Karpas-422 (cell line): ENCODE measurements at places on chromosomes 3 and 15. TPM values are rescaled to one million over a fixed set of nuclear protein-coding genes. Genes with fewer than 3 reads are reported as not detected.

- H3K4me3 ChIP-seq = no peak overlapping the region
- H3K36me3 ChIP-seq = no peaks in the 10 kb centered on the region
- no peak for DNase-seq
Measured at GRCh38 chr3:52333869-52334557, 17.9 kb downstream of the DNAH1 start.

- DNase-seq = no peak
- H3K4me3 ChIP-seq = no peak overlapping the region
- no peaks in the 10 kb centered on the region for H3K36me3 ChIP-seq
- H3K27ac ChIP-seq = no peak overlapping the region
- H3K27me3 ChIP-seq = no peaks in the 10 kb centered on the region
Measured at GRCh38 chr15:66784174-66784573, 82.1 kb downstream of the SMAD6 start.

- DNase-seq = peak; percentile 48
- H3K27me3 ChIP-seq = no peaks in the 10 kb centered on the region
- no peaks in the 10 kb centered on the region for H3K4me1 ChIP-seq
- H3K4me3 ChIP-seq = no peak overlapping the region
Measured at GRCh38 chr3:8441969-8442559, 59.6 kb upstream of the LMCD1 start.

DNA sequence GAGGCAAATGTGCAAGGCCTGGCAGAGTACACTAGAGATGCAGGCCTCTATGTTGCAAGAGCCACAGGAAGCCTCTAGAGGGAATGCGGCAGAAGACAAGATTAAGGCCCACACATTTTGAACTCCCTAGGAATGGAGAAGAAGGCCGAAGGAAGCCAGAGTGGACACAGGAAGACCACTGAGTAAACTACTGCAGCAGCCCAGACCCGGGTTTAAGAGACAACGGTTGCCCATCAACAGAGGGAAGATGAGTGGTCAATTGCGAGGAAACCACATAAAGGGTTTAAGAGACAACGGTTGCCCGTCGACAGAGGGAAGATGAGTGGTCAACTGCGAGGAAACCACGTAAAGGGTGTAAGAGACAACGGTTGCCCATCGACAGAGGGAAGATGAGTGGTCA, 14.6 kb downstream of the CHSY1 start:
- no peaks in the 10 kb centered on the region for H3K27me3 ChIP-seq
- no peak overlapping the region for H3K4me3 ChIP-seq
- H3K27ac ChIP-seq = no peak overlapping the region
- H3K36me3 ChIP-seq = no peaks in the 10 kb centered on the region
- no peak for DNase-seq

HTR3E gene
- not detected in 2 replicates for total RNA-seq

DNA sequence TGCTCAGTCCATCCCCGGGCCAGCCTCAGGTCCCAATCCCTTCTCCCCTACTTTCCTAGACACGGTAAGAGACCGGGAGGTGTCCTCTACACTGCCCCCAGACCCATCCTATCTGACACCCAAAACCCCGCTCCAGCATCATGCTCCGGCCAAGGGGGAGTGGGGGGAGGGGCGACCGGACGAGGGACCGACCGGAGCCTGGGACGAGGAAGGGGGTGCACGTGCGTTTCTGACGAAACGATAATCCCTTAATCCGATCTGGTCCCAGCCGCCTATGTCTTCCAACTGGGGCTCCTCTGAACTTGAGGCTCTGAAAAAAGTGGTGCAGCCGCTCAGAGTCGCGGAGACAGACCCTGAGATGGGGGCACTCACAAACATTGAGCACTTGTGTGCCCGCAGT, 494 bp downstream of the CPLX3 start:
- no peaks in the 10 kb centered on the region for H3K27me3 ChIP-seq
- peaks cover 77% of the 10 kb centered on the region for H3K4me1 ChIP-seq
- no peak for DNase-seq
- H3K4me3 ChIP-seq = no peak overlapping the region

ANKUB1 gene
- not detected in 2 replicates for total RNA-seq

- peaks cover 7% of the 10 kb centered on the region; the same call in 1 of the 2 replicates for H3K4me1 ChIP-seq
- DNase-seq = peak; percentile 88
- H3K27me3 ChIP-seq = no peaks in the 10 kb centered on the region
- no peak overlapping the region for H3K4me3 ChIP-seq
Measured at GRCh38 chr3:53109891-53110771, 20.1 kb downstream of the RFT1 start.

DNA sequence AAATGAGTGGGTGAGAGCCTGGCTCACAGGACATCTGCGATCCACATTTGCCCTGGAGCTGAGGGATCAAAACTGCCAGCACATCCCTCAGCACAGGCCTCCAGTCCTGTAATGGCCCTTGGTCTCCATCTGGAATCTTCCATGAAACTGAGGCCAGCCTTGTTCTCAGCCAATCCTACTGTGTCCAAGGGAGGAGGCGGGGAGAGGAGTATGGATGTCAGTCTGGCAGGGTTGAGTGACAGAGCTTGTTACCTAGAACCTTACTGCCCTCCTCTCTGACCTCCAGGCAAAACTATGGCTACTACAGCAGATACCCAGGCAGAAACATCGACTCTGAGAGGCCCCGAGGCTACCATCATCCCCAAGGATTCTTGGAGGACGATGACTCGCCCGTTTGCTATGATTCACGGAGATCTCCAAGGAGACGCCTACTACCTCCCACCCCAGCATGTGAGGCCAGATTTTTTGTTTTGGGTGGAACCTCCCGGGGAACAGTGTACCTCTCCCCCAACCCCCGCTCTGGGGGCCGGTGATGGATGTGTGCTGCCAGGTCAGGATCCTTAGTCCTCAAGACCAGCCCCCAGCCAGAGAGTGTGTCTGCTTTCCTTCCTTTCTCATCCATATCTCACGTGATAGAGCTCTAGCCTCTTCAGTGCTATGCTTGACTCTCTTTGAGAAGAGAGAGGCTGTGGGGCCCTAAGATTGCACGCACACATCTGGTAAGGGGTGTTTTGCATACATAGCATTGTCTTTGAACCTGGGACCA, 41.3 kb downstream of the CHDH start:
- H3K27me3 ChIP-seq = no peaks in the 10 kb centered on the region
- H3K36me3 ChIP-seq = no peaks in the 10 kb centered on the region
- H3K4me1 ChIP-seq = peaks cover 5% of the 10 kb centered on the region; the same call in 1 of the 2 replicates
- no peak overlapping the region for H3K27ac ChIP-seq

- no peak overlapping the region for H3K4me3 ChIP-seq
- H3K27me3 ChIP-seq = no peaks in the 10 kb centered on the region
- H3K4me1 ChIP-seq = peaks cover 42% of the 10 kb centered on the region
- H3K27ac ChIP-seq = no peak overlapping the region
- peaks cover 66% of the 10 kb centered on the region for H3K36me3 ChIP-seq
- DNase-seq = no peak
Measured at GRCh38 chr3:197687570-197687969, 49.1 kb downstream of the RUBCN start.

GRAMD2A gene
- total RNA-seq = not detected in 2 replicates

GRCh38 chr3:39977058-39977794, 167.8 kb downstream of the MYRIP start:
- H3K27me3 ChIP-seq = no peaks in the 10 kb centered on the region
- H3K36me3 ChIP-seq = 0 out of 2 replicates have a peak, but pooled peaks cover 2% of the 10 kb centered on the region
- peak overlapping the region; percentile 82 for H3K27ac ChIP-seq

IFT80 gene
- total RNA-seq = 40.7 and 44.8 TPM in 2 replicates

GRCh38 chr3:127985655-127986225, 66.5 kb upstream of the SEC61A1 start:
- DNase-seq = no peak
- H3K27ac ChIP-seq = no peak overlapping the region
- no peaks in the 10 kb centered on the region for H3K27me3 ChIP-seq
- H3K36me3 ChIP-seq = no peaks in the 10 kb centered on the region

EXOSC7 gene
- 67.1 and 78.6 TPM in 2 replicates for total RNA-seq

AGTR1 gene
- total RNA-seq = not detected in 2 replicates

CXCR6 gene
- not detected in 2 replicates for total RNA-seq

GOLGA6D gene
- not detected in 2 replicates for total RNA-seq

DNA sequence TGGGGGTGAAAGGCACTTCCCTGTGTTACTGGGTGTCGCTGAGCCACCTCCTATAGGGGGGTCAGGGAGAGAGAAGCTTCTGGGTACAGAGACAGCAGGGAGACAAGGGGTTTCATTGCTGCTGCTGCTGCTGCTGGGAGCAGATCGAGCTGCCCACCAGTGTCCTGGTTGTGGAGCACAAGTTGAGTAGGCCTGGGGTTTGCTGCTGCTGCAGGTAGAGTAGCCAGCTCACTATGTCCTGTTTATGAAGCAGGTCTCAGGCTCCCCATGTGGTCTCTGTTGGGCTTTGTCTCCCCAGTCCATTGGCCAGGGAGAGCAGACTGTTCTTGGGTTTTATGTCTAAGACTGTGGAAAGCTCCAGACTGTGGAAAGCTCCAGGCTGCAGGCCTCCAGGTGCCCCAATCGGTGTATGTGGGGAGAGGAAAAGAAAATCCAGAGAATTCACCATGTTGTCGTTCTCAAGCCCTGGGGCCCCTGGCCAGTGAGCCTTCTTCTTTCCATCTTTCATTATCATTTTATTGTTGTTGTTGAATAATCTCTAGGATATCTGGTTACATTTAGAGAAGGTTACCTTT, 157.8 kb downstream of the ADAMTS17 start:
- no peak overlapping the region for H3K27ac ChIP-seq
- no peaks in the 10 kb centered on the region for H3K4me1 ChIP-seq
- H3K36me3 ChIP-seq = no peaks in the 10 kb centered on the region
- H3K4me3 ChIP-seq = no peak overlapping the region
- H3K27me3 ChIP-seq = no peaks in the 10 kb centered on the region

CTXND1 gene
- not detected in 2 replicates for total RNA-seq

DNA sequence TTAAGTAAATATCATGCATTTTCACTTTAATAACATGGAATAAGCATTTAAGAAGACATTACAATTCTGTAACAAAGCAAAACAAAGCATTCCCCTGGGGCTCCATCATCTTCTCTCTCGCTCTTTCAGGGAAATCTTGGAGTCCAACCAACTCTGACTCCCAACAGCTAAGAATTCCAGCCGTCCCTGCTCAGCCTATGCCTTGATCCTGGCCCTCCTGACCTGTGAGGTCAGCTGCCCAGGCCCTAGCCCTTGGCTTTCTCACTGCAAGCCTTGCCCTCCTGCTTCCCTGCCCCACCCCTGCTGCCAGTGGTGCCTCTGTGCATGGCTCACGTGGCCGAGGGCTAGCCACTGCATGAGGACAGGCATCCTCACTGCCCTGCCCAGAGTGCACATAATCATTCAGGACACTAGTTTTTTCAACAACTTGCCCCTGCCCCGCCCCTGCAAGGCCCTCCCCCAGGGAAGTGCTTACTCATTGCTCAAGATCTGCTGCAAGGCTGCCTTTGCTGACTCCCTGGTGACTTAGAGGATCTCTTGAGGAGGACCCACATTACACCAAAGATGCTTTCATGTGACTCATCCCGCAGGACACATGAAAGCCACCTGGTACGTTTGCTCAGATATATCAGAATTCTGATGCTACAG, 37.6 kb downstream of the MTMR10 start:
- no peak overlapping the region for H3K4me3 ChIP-seq
- H3K27me3 ChIP-seq = no peaks in the 10 kb centered on the region

- no peak overlapping the region for H3K27ac ChIP-seq
- H3K4me1 ChIP-seq = no peaks in the 10 kb centered on the region
- H3K27me3 ChIP-seq = no peaks in the 10 kb centered on the region
- no peak overlapping the region for H3K4me3 ChIP-seq
- H3K36me3 ChIP-seq = no peaks in the 10 kb centered on the region
Measured at GRCh38 chr3:42424911-42425310, 14.5 kb upstream of the LYZL4 start.

GRCh38 chr3:126132751-126133511, 47.5 kb downstream of the ALDH1L1 start:
- no peak overlapping the region for H3K4me3 ChIP-seq
- no peak overlapping the region for H3K27ac ChIP-seq
- no peaks in the 10 kb centered on the region for H3K4me1 ChIP-seq
- peak; percentile 62 for DNase-seq

DNA sequence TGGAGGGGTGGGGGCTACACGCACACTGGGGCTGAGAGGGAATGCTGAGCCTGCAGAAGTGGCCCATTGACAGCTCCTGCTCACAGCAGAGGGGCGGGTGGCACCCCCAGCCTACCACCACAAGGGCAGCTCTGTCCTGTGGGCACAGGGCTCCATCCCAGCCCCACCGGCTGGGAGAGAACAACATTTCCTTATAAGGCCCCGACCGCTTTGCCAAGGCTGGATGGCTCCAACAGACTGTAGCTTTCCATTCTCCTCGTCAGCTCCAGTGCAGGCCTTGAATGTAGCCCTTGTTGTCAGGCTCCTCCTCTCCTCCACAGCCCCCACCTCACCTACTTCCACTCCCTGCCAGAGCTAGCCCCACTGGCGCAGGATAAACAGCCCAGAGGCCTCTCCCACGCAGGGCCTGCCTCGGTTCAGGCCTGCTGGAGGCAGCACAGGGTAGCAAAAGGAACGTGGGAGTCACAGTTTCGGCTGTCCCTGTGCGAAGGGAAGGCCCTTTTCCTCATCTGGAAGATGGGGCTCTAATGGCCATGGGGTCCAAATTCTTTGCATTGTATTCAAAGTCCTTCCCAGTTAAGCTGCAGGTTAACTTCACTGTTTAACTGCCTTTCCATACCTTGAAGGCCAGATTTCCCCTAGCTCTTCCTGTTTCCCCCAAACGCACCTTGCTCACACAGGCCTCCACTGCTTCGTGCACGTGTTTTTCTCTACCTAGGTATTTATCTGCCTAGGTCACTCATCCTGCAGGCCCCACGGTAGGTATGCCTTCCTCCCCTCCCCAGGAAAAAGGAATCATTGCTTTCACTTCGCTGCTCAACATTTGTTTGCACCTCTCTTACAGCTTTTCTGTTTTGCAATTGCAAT, 101.6 kb upstream of the LPP start:
- H3K4me3 ChIP-seq = no peak overlapping the region
- no peak for DNase-seq
- H3K27me3 ChIP-seq = no peaks in the 10 kb centered on the region

- no peaks in the 10 kb centered on the region for H3K4me1 ChIP-seq
- no peak overlapping the region for H3K27ac ChIP-seq
- H3K27me3 ChIP-seq = no peaks in the 10 kb centered on the region
Measured at GRCh38 chr3:49639551-49639950, 34.6 kb upstream of the APEH start.

DNA sequence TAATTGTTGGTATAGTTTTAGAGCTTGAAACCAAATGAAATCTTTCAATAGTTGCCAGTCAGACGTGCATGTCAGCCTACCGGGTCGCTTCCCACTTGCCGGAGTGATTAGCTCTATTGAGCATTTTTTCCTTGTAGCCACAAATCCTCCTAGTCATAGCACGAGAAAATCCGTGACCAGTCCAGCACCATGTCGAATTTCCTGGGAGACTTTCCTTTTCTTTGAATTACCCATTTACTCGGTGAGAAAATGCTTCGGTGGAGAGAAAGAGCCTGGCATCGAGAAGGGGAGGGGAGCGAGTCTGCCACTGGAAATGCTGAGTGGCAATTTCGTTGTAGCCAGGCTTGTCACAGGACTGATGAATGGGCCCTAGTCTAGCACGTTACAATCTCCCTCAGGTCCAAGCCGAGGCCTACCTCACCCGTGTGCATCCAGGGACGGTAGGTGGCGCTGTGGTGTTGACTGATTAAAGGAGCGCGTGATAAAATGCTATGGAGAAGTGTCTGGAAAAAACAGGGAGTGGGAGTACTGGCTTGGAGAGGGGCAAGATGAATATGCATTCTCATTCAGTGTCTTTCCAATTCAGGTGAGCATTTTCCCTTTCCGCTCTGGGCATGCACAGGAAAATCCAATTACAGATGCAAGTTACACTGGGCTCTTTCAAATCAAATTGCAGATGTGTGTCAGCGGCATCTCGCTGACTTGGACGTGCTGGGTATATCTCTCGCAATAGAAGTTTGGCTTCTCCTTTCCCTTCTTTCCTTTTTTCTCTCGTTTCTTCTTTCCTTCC, 238.8 kb downstream of the EDEM1 start:
- peaks cover 62% of the 10 kb centered on the region for H3K4me1 ChIP-seq
- DNase-seq = peak; percentile 95
- no peaks in the 10 kb centered on the region for H3K27me3 ChIP-seq
